ENCODE measurements at places on chromosomes 3 and 15.

DNA sequence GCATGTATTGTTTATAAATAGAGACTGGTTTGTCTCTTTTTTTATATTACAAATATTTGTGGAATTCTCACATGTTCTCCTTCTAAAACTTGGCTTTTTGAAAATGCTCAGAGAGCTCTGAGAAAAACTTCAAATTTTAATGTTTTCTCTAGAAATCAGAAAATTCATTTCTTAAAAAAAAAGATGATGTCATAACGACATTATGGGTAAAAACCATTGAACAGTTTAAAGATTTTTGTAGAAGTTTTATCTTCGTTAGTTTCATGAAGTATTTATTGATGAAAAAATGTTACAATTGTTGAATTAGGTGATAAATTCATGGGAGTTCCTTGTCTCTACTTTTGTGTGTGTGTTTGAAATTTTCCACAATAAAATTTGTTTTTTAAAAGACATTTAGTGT is 81.3 kb downstream of the SATB1 start:
- no peak for DNase-seq

- no peak for DNase-seq
Measured at GRCh38 chr15:58742022-58742813, 7.3 kb downstream of the ADAM10 start.

- peak; percentile 8 for DNase-seq
Measured at GRCh38 chr3:13192471-13193213, 119.4 kb upstream of the IQSEC1 start.

- no peak for DNase-seq
Measured at GRCh38 chr3:66380200-66380932, 120.5 kb downstream of the LRIG1 start.

DNA sequence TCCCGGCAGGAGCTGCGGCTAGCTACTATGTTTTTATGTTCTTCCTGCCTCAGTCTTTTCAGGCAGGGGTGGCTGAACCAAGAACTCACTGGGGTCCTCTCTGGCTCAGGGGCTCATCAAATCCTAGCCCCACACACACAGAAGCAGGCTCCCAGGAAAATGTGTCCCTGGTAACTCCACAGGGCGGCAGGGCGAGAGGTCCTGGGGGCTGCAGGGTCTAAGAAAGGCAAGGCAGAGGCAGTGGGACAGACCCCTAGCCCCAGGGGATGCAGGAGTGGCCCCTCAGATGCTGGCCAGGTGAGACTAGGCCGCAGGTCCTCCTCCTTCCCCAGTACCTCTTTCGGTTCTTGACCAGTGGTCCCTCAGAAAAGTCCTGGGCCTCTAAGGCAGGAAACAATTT is 48.9 kb downstream of the PTH1R start:
- DNase-seq, result no peak

DNA sequence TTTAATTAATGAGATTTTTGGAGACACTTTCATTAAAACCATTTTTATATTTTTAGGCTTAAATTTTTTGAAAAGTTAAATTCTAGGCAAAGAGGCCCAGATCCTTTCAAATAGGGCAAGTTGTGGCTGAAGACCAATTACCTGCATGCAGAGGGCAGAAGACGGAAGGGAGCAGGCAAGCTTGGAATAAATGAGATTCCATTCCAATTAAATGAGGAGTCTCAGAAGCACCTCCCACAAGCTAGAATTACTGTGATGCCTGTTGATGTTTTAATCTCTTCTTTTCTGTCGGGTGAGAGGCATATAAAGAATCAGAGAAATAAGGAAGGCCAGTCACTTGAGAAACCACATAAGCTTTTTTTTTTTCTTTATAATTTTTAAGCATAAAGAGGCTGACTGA is 46.8 kb downstream of the KBTBD8 start:
- no peak for DNase-seq

- DNase-seq, result no peak
Measured at GRCh38 chr3:156599089-156599874, 44.4 kb upstream of the SSR3 start.

- no peak for DNase-seq
Measured at GRCh38 chr3:108136561-108137459, 46.0 kb upstream of the CD47 start.

- no peak for DNase-seq
Measured at GRCh38 chr3:191987831-191988350, 526.9 kb downstream of the PYDC2 start.

DNA sequence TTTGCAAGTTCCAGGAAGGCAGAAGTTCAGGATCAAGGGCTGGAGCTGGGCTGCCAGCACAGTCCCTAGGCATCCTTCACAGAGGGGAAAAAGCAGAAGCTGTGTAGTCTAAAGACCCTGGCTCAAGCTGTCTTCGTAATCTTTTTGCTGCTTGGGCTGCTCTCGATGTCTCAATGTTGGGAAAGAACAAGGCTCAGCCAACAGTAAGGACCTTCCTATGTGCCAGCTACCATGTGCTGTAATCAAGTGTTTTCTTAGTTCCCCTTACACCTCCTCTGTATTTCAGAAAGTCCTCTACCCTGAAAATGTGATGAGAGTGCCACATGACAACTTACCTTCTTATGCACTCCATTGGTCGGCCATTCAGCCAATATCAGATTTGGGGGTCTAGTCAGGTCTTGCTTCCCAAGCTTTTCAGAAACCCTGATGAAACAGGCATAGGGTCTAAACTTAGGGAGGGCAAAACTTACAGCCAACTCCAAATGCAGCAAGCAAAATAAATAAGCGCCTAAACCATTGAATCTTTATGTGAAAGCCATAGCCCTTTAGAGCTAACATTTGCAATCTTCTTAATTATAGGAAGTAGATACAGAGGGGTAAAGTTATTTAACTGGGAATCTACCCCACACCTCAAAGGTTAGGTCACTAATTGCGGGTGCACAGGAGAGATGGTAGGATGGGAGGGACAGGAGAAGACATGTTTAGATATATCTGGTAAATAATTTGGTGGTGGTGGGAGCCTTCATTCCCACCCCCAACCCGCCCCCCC is 1.2 kb upstream of the EDEM1 start:
- DNase-seq, result peak; percentile 4

DNA sequence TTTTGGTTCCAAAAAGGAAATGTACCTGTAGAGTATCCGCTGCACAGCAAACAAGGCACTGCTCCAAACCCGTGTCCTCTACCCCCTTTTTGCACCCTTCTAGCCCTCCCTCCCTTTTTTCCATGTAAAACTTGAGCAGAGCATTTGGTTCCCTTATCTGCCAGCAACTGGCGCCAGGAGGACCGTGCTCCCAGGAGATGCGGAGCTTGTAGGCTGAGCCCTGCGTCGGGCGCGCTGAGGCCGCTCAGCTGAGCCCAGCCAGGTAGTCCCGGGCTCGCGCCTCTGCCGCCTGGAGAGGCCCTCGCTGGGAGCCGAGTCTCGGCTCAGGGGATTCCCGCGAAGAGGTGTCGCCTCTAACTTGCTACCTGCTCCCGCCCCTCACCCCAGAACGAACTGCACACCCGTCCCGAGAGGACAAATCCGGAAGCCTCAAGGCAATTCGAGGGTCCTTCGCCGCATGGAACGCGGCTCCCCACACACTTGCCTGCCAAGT is 575 bp downstream of the TRPM7 start:
- peak; percentile 78 for DNase-seq

DNA sequence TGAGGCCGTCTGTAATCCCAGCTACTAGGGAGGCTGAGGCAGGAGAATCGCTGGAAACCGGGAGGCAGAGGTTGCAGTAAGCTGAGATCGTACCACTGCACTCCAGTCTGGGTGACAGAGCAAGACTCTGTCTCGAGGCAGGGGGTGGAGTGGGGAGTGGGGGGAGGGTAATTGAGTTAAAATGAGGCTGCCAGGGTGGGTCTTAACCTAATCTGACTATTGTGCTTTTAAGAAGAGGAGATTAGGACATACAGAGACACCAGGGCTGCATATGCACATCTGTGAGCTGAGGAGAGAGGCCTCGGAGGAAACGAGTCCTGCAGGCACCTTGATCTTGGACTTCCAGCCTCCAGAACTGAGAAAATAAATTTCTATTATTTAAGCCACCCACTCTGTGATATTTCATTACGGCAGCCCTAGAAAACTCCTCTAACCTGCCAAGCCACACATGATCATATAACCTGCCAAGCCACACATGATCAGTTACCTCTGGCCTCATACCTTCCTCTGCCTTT is 197.0 kb downstream of the THSD4 start:
- no peak for DNase-seq

DNA sequence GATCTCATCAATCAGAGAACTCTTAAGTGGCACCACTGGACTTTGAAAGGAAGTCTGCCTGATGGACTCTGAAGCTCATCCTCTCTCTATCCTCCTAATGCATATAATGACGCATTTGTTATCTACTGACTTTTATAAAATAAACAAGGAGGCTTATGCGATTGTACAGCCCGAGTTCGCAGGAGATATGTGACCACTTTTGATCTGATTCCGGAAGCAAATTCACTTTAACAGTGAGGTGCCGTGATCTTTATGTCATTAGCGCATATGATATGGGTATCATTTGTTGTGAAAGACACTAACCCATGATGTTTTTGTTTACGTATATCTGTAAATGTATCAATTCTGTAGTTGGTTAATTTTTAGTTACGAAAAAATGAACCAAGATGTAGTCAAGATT is 427 bp upstream of the RNF111 start:
- no peak for DNase-seq

GRCh38 chr3:63029326-63029725 is 154.1 kb upstream of the CADPS start:
- DNase-seq, result no peak

DNA sequence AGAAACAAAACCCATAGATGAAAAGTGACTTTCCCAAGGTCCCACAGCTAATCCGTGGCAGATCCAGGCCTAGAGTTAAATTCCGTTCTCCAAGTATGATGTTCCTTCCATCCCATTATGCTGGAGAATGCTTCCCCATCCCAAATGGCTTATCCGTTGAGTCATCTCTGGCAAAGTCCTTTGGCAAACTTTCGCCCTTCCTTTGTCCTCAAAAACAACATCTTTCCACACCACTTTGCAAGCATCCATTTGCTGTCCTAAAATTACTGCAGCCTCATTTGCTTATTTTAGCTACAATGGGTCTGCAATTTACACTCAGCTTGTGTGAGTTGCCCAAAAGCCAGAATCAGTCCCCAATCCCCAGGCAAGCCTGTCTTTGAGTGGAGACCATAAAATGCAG is 304.0 kb upstream of the TLE3 start:
- no peak for DNase-seq

Data from HT-29 (cell line).